CD4-positive, alpha-beta T cell treated with Interleukin-6 at 100 ng/mL for 8 hours (primary cell): ENCODE measurements at places on chromosomes 13 and 19.

DNA sequence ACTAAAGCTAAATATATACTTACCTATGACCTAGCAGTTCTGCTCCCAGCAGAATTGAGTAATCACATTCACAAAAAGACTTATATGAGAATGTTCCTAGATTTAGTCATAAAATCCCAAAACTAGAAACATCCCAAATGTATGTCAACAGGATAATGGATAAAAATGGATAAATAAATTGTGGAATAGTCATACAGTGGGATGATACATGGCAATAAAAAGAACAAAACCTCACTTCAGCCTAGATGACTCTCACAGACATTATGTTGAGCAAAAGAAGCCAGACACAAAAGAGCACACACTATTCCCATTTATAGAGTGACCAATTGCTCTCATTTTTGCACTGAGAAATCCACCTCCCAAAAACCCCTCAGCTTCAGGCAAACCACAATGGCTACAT, 352.4 kb upstream of the HTR2A start:
- DNase-seq: no peak

GRCh38 chr19:42553292-42554045, 25.2 kb upstream of the CEACAM1 start:
- no peak for DNase-seq

GRCh38 chr19:2627319-2627829, 75.1 kb downstream of the GNG7 start:
- DNase-seq: no peak

- no peak for DNase-seq
Measured at GRCh38 chr13:52010890-52011631, at the start of gene ATP7B. ATP7B (minus strand) TSS chr13:52011450; CDS start chr13:52011337, 113 bp downstream.

DNA sequence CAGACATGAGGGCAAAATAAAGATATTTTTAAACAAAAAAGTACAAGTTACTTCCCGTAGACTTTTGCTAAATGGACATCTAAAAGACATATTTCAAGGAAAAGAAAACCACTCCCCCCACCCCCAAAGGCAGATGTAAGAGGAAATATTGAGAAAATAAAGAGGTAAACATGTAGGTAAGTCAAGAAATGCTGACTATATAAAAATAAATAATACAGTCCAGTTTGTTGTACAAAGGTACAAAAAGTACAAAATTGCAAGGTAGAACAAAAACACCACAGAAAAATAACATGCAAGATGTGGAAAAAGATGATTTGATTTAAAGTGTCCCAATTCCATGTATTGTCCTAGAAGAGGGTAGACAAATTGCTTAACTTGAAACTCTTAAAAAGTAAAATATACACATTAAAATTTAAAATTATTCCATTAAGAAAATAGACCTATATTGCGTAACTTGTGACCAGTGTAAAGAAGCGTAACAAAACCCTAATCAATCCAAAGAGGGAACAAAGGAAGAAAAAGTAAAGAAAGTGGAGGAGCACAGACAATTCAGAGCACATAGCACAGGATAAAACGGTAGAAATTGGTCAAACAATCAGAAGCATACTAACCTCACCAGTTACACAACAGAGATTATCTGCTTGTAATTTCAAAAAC, 58.4 kb upstream of the FAM216B start:
- DNase-seq: no peak

DNA sequence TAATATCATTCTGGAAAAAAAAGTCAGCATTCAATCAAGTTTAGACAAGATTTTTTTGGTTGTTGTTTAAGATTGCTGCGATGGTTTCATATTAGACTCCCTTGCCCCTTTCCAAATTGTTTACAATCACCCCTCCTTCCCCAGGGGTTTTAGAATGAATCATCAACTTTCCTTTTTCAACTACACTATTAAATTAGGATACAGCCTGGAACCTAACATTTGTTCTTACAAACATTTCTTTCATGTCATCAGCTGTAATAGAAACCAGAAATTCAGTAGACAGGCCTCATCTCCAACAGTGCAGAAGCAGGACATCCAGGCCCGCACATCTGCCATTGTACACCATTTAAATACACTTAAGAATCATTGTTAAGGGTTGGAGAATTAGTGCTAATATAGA, 44.4 kb upstream of the WDFY2 start:
- DNase-seq: no peak

DNA sequence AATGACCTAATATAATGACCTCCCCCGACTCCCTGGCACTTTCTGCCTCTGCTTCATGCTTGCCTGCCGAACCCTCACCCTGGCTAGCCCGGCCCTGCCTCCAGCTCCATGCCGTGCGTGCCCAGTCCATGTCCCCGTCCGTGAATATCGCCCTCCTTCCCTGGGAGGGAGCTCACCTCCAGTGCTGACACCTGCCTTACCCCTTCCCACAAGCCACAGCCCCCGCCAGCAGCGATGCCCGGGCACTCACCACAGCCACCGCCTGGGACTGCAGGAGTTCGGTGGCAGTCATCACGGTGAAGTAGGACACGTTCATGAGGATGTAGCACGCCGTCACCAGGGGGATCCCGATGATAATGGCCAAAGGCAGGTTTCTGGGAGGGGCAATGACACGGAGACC, 10.0 kb downstream of the SLC7A9 start:
- no peak for DNase-seq

GRCh38 chr19:18029617-18030338, 21.8 kb downstream of the ARRDC2 start:
- no peak for DNase-seq

DNA sequence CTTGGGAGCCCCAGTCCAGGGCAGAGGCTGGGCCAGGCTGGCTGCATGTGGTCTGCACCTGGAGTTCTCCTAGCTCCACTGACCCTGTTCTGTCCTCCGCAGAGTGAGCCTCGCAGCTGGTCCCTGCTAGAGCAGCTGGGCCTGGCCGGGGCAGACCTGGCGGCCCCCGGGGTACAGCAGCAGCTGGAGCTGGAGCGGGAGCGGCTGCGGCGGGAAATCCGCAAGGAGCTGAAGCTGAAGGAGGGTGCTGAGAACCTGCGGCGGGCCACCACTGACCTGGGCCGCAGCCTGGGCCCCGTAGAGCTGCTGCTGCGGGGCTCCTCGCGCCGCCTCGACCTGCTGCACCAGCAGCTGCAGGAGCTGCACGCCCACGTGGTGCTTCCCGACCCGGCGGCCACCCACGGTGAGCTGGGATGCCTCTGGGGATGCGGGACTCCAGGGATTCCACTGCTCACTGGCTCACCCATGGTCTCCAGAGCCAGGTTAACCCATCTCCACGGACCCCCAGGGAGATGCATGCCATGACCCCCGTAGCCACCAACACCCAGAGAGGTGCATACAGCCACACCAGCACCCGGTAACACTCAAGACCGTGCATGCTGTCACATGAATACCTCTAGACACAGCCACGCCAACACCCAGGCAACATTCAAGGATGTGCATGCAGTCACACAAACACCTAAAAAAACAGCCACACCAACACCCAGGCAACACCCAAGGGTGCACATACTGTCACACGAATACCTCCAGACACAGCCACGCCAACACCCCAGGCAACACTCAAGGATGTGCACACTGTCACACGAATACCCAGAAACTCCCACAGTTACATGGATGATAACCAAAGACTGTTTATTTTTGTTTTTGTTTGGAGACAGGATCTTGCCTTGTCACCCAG, 8.2 kb downstream of the PKN1 start:
- no peak for DNase-seq
